ENCODE measurements at places on chromosomes 4 and X.
A peak's percentile ranks its signal among the peaks of the same experiment; 100 is the strongest.

DNA sequence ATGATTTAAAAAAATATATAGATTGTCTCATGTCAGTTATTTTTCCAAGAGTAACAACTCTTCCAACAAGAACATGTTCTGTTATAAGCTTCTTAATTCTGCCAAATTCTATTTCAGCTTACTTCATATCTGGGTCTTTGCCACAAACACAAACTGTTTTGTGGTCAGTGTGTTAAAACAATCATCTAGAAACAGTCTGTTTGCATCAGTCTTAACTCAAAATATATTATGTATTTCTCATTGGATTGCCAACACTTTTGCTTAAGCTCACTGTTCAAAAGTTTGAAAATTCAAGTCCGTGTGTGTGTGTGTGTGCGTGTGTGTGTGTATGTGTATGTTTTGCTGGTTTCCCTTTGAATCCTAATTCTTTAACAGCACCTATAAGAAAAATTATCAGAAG, 752.3 kb upstream of the NDST4 start:
- no peak for DNase-seq

DNA sequence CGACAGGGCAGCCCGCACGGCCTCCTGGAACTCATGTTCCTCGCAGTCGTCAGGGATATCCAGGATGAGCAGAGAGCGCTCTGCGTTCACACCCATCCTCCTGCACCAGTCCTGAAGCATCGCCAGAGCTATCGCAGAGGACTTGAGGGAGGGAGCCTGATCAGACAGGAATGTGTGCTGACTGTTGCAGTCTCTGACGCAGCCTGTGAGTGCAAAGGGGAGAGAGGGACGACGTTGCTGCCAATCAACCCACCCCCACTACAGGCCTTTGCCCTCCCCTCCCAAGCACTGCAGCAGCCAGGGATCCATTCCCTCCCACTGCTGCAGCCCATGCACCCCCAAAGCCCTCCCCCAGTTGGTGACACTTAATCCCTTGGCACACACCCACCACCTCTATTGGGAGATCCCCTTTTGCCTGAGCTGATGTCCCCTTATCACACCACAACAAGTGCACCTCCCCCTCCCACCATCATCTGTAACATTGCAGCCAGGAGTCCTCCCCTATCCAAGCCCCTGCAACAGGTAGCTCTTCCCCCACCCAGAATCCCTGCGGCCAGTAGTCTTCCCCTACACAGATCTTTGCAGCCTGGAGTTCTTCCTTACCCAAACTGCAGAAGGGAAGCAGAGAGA, 897 bp downstream of the PNMA6F start:
- no peak for DNase-seq

- DNase-seq, result peak; percentile 53
Measured at GRCh38 chr4:38290366-38290765, 330.2 kb downstream of the PTTG2 start.

GRCh38 chr4:23353200-23353599, 536.6 kb downstream of the PPARGC1A start:
- DNase-seq, result no peak

Measured in fibroblast of skin of left quadriceps (primary cell).